Glomerular endothelial cell (primary cell): ENCODE measurements at places on chromosomes 13 and 19.

DNA sequence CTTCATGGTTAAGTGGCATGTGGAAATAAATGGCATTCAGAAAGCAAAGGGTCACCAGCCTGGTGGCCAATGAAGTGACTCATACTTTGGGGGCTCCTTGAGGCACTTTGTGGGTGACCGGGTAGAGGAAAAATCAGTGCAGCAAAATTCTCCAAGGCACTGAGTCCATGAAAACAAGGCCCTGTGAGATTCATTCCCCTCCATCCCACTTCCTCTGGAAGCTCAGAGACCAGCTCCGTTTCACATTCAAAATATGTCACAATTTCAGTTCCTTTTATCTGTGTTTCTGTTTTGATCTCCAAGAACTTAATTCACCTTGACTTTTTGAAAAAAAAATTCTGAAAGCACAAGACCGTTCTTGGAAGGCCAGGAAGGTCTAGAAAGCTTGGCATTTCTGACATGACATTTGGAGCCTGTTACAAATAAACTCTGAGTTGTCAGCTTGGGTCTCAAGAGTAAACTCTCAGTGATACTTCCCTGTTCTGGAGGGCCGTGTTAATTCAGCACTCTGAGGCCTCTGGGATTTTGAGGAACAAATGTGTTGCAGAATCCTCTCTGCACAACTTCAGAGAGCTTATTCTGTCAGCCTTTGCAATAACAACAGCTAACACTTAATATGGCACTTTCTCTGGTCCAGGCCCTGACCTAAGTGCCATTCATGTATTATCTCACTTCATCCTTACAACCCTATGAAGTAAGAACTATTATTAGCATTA lies 6.8 kb downstream of the CYSLTR2 start:
- no peak for DNase-seq

DNA sequence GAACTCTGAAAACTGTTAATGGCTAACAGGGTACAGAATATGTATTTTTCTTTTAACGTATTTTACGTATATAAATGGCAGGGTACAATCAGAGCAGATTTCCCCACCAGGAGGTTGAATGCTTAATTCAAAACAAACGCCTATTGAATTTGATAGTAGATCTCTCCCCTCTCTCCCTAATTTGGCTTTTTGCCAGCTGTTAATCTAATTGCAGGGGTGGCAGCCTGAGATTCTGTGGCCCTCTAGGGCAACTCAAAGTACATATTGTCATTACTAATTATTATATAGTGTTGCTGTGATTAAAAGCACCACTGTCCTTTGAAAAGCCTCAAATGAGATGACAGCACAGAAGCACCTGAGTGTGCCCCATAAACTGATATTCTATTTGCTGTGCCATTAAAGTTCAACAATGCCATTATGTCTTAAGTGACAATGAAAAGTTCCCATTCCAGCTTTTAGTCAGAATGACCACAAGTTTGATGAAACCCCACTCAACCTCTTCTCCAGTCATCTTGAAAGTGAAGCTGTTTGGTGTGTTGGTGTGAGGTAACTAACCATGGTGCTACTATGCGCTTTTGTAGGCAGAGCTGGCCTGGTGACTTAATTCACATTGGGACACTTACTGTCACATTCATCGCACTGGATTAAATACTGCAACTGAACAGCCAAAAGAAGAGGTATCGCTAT lies 351.4 kb downstream of the KCNRG start:
- no peak for DNase-seq

GRCh38 chr13:97212601-97213040 lies 9.5 kb upstream of the MBNL2 start:
- no peak for DNase-seq

DNA sequence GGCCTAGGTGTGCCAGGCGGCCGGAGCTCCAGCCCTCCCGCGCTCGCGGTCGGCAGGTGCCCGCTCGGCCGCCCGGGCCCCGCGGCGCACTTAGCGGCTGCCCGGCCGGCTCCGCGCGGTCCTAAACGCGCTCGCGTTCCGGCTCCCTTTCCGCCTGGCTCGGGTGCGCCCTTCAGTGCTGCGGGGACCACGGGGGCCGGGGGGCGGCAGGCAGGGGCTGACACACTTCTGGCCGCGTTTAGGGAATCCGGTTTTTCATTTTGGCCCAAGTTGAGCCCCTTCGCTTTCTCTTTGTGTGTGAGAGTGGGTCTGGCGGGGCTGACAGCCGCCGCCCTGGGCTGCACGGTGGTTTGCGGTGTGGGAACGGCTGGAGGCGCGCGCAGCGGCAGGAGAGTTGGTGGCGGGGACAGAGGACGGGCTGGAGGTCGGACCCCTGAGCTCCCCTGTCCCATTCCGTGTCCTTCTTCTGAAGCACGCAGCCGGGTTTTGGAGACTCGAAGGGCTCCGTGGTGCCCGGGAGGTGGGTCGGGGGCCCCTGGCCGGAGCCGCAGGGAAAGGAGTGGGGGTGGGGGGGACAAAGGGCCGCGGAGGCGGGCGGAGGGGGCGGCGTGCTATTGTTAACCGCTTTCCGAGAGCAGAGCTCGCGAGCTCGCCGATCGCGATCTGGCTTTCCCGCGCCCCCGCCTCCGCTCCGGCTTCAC lies 3.1 kb downstream of the FGF9 start:
- DNase-seq = no peak

- no peak for DNase-seq
Measured at GRCh38 chr13:97254816-97255215, 32.7 kb downstream of the MBNL2 start.

- no peak for DNase-seq
Measured at GRCh38 chr19:1794424-1795172, 17.5 kb downstream of the ATP8B3 start.

- DNase-seq = no peak
Measured at GRCh38 chr13:107574517-107575210, 640.7 kb downstream of the LIG4 start.

- no peak for DNase-seq
Measured at GRCh38 chr13:100986571-100986970, 312.0 kb upstream of the TMTC4 start.

- no peak for DNase-seq
Measured at GRCh38 chr19:51389143-51389542, 1.2 kb downstream of the C19orf84 start.

- DNase-seq = no peak
Measured at GRCh38 chr19:7687177-7687576, 6.5 kb downstream of the TRAPPC5 start.

- DNase-seq = no peak
Measured at GRCh38 chr13:82088781-82089180, 1747.9 kb upstream of the SPRY2 start.

DNA sequence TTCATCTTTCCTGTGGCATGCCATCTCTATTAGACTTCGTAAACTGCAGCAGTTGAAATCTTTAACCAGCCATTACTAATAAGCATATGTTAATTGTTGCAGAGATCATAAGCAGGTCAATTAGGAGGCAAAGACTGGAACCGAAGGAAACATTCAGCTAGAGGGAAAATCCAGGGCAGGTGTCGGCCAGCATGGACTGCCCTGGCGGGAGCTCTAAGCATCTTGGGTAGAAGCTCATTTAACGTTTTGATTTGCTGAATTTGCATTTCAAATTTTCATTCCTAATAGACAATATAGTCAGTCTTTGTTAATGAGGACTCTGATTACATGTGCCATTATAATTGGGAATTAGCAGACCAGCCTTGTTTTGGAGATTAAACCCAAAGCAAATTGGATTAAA lies 238.6 kb downstream of the POU4F1 start:
- DNase-seq = no peak

GRCh38 chr19:48454150-48454730 lies 1.1 kb upstream of the KCNJ14 start:
- no peak for DNase-seq

DNA sequence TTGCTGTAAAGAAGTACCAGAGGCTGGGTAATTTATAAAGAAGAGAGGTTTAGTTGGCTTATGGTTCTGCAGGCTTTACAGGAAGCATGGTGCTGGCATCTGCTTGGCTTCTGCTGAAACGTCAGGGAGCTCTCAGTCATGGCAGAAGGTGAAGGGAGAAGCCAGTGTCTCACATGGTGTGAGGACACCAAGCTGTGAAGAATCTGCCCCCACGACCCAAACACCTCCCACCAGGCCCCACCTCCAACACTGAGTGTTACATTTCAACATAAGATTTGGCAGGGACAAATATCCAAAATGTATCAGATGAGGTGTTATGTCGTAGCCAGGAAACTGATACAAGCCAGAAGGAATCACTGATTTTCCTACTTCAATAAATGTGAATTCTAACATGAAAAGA lies 136.5 kb downstream of the CYSLTR2 start:
- DNase-seq = no peak

GRCh38 chr19:49802836-49803528 lies 10.1 kb downstream of the FUZ start:
- DNase-seq = no peak

- DNase-seq = no peak
Measured at GRCh38 chr19:35524181-35524837, 3.8 kb downstream of the SBSN start.

DNA sequence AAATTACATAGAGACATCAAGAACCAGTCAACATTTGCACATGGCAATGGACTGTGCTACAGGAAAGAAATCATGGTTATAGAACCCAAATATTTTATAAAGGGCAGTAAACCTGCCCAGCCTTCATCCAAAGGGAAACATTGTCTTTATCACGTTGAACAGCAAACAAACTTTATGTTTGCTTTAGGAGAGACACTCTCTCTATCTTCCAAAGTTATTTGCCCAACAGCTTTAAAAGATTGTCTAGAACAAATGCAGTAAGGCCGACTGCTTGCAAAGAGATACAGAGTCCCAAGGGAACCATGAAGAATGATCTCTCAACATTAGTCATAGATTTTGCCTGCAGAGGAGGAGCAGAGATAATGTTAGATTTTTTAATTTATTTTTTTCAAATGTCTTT lies 1323.5 kb upstream of the SLC10A2 start:
- DNase-seq = no peak

- no peak for DNase-seq
Measured at GRCh38 chr13:103033999-103034398, 32.2 kb downstream of the SLC10A2 start.

DNA sequence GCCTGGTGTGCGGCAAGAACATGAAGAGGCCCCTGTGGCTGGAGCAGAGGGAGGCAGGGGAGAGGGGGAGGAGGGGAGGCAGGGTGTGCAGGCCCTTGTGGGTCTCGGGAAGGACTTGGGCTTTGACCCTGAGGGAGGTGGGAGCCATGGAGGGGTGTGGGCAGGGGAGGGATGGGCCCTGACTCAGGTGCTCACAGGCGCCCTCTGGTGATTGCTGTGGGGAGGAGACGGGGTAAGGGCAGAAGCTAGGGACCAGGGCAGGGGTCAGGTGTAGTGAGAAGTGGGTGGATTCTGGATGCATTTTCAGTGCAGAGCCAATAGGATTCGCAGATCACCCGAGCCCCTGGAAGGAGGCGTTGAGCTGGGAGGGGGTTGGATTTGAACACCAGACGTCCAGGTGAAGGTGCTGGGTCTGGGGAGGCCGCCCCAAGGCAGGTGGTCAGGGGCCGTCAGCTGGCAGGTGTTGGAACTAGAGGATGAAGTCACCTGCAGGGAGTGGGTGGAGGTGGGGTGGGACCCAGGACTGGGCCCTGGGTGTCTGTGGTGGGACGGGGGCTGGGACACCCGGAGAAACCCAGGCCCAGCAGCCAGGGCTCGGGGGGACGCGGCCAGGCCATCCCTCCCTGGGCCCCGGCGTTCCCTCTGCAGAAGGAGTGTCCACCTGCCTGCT lies 185.4 kb downstream of the KDM4B start:
- no peak for DNase-seq

DNA sequence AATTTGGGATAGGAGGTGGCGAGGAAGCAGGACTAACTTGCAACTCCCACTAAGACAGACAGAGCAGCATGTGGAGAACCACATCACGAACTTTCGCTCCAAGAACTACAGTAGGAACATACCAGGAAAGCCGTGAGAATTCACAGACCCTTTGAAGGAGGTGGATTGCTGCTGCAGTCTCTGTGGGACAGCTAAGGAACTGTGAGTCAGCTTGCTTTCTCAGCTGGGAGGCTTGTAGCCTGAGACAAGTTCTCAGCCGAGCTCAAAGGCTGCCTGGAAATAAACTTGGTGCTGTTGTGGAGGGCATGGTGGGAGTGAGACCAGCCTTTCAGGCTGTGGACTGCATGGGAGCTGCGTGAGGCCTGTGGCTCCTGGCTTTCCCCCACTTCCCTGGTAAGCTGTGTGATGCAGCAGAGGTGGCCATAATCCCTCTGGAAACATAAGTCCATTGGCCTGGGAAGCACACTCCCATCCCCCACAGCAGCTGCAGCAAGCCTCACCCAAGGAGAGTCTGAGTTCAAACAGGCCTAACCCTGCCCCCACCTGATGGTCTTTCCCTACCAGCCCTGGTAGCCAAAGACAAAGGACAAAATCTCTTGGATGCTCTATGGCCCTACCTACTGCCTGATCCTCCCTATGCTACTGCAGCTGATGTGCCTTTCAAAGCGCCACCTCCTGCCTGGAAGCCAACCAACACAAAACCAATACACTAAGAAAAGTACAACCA lies 441.1 kb upstream of the HTR2A start:
- DNase-seq = no peak

- DNase-seq = no peak
Measured at GRCh38 chr19:17337675-17338432, 501 bp downstream of the GTPBP3 start.

GRCh38 chr13:99691552-99691951 lies 190.3 kb downstream of the TM9SF2 start:
- DNase-seq = no peak

GRCh38 chr19:1768248-1768647 lies 14.9 kb downstream of the ONECUT3 start:
- DNase-seq = no peak

- no peak for DNase-seq
Measured at GRCh38 chr13:46908501-46908900, 11.6 kb upstream of the HTR2A start.

DNA sequence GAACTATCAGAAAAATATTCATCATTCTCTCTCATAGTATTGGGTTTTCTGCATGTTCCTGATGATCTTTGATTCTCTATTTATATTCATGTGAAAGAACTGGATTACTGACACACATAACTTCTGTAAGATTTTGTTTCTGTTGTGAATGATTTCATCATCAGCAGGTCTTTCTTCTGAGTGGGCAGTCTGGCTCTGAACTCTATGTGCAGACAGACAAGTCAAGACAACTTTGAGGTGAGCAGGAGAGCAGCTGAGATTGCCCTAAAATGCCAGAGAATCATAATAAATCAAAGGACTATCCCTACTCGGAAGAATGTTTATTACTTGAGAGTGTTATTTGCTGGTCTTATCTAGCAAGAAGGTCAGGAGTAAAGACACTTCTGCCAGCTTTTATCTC lies 652.1 kb upstream of the GPC6 start:
- no peak for DNase-seq

GRCh38 chr13:94028650-94029049 lies 450.8 kb downstream of the DCT start:
- no peak for DNase-seq

- peak; percentile 100 for DNase-seq
Measured at GRCh38 chr13:39952249-39953233, 297.1 kb downstream of the COG6 start.

- DNase-seq = no peak
Measured at GRCh38 chr19:50835785-50836542, 2.6 kb upstream of the KLK15 start.

GRCh38 chr13:26468265-26468801 lies 89.2 kb upstream of the WASF3 start:
- no peak for DNase-seq
